ENCODE measurements at places on chromosomes 2 and 18.

DNA sequence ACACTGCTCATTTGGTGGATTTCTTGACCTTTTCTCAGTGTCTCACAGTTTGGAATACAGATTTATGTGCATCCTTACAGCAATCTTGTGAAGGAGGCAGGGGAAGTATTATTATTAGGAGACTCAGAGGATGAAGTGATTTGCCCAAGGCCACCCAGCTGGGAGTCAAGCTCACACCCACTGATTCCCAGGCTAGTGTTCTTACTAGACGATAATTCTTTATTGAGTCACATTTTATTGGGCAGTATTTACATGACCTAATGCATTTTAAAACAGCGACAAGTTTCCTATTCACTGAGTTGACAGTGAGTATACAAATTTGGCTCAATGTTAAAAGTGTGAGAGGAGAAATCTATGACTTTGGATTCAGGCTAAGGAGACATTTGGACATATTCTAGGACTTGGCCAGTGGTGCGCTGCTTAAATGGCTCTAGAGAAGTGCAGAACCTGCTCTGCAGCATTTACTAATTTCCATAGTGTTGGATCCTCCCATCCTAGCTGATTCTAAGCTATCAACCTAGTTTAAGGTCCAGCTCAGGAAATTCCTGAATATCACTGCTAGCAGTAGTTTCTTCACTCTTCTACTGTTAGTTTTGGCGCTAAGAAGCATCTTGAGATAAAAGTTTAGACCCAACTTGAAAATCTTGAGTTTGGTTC lies 199.3 kb downstream of the MTX2 start:
- no peak for DNase-seq

DNA sequence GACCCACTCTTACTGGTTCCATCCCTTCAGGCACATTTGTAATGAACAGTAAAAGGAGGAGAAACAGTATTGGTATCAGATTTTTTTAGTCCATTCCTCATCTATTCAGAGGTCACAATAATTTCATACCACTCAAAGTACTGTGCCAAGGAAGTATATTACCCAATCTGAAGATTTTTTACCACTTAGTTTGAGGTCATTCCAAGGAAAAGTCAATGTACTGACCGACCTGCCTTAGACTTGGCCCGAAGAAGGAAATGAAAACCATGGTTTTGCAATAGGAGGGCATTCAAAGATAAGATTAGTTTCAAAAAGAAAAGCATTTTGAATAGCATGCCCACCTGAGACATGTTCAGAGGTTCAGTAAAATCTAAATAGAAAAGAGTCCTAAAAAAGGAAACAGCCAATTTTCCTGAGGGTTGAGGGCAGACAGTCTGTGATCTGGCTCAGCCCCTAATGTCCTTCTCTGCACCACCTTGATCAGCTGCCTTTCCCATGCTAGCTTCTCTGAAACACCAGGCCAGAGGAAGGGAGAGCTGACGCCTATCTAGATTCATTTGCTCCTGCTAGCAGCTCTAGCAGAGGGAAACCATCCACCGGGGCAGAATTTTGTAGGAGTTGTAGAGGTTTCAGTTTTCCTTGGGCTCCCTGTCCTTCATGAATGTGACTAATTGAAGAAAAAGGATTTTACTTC lies 107.3 kb upstream of the FZD5 start:
- no peak for DNase-seq

- DNase-seq, result no peak
Observed at GRCh38 chr2:27209621-27210401, 2.0 kb upstream of the ATRAID start.

DNA sequence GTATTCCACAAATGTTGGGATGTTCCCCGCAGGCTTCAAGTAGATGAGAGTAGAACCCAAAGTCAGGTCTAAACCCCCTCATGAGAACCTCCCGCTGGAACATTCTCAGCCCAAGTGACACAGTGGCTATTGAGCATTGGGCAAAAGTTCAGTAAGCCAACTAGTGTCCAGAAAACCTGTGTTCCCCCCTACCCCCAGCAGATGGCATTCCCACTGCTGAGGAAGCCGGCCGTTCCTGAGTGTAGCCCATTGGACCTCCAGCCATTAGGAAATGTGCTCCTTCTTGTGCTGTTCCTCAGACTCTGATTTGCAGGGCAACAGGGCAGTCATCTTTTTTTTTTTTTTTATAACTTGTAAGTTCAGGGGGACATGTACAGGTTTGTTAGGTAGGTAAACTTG lies 152.1 kb downstream of the NCK2 start:
- DNase-seq, result no peak

- no peak for DNase-seq
Observed at GRCh38 chr2:234983011-234983726, 31.4 kb downstream of the SH3BP4 start.

DNA sequence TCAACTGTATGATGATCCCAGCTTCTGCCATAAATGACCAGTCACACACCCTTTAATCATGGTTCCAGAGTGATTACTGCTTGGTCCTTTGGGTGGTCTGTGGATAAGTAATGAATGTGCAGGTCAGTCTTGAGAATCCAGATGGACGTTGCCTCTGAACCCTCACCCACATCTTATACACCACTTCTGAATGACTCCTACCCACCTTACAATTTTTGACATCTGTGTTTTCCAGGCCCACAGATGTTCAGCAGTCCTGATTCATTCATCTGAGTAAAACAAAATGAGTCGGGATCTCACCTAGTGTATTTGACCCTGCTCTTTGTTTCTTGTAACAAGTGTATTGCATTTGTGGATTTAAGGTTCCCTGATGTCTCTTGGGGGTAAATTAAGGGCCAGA lies 194.1 kb upstream of the CCDC68 start:
- DNase-seq, result no peak

DNA sequence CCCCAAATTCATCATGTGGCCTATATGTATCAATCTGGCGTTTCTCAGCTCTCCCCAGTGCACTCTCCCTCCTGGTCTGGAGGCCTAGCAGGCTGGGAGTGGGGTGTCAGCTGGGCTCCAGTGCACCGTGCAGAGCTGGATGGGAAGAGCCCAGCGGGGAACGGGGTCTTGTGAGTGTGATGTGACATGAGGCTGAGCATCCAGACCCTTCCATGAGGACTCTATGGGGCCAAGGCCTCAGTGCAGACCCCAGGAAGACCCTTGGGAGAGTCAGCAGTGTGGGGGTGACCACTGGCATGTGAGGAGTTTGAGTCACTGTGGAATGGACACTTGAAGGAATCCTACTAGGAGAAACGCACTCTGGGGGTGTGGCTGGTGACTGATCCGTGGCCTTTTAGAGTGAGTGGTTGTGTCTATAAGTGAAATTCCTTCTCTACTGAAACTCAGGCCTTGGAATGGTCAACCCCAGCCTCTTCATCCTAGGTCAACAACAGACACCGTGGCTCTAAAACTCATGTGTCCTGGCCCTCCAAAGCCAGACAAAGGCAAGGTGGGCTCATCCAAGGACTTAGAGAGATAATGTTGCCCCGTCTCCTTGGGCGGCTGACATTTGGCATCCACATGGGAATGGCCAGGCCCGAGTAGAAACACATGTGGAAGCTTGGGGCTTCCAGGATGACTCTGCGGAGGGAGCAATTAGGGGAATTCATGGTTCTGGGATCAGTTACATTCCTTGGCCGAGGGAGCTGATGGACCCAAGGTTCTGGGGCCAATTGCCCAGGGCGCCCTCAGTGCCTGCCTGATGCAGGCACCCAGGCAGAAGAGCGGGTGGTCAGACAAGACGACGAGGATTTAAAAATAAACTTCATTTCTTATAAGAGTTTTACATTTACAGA lies 156.0 kb upstream of the TWIST2 start:
- no peak for DNase-seq

DNA sequence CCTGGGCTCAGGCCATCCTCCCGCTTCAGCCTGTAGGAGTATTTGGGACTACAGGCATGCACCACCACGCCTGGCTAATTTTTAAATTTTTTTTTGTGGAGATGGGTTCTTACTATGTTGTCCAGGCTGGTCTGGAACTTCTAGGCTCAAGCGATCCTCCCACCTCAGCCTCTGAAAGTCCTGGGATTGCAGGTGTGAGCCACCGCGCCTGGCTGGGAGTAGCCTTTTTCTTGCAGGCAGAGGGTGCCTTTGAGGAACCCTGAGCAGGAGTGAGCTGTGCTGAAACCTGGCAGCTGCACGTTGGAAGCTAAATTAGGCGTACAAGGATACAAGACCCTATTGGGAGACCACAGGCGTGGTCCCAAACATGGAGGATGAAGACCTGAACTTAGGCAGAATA lies 8.0 kb downstream of the CTDSP1 start:
- no peak for DNase-seq

Measured in CD4-positive, alpha-beta T cell treated with Interleukin-15 for 1 hour (primary cell).